ENCODE measurements at places on chromosomes 3 and 15. TPM values are rescaled to one million over a fixed set of nuclear protein-coding genes. Genes with fewer than 3 reads are reported as not detected.

The UPK1B gene
- not detected for total RNA-seq

The SLC25A36 gene
- total RNA-seq, result 73.6 TPM

The PLA2G4E gene
- not detected for total RNA-seq

DNA sequence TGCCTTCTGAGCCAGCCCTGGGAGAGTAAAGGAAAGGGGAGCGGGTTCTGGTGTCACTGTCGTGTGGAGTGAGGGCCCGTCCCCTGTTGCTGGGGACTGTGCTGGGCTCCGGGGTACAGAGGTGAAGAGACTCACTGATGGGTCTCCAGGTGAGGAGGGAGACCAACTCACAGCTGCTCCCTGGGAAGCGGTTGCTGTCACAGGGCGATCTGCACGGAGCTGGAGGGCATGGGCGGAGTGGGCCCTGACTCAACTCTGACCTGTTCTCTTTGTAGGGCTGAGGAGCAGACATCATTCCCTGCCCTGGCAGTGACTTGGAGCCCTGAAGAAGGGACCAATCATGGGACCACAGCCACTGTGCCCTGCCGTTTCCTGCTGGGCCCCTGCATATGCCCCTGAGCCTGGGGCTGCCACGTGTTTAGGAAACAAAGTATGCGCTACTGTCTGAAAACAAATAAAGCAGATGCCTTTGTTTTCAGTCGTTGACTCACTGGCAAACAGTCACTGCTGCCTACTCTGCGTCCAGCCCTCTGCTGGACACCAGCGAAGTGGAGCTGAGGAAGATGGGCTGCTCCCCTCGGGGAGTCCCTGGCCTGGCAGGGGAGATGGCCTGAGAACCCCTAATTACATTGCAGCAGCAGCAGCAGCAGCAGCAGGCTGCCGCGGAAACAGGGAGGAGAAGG, 22.9 kb upstream of the PLXNA1 start:
- no peak for DNase-seq

GRCh38 chr3:69235882-69236281, 113.5 kb upstream of the LMOD3 start:
- peak; percentile 8 for DNase-seq

DNA sequence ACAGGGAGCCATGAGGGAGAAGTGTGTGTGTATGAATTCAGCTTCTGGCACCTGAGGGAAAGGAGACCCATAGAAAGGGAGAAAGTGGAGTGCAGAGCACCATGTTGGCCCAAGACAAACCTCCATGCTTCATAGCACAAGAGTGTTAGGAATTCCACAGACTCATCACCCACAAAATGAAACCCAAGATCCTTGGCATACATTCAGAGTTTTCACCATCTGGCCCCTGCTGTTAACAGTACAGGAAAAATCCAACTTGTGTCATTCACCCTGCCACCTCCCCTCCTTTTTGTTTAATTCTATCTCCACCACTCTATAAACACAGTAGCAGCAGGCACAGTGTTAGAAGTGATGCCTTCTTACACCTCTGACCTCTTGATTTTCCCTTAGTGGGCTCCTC, 60.0 kb upstream of the MNS1 start:
- no peak for DNase-seq
